ENCODE measurements at places on chromosomes 7 and 10.

DNA sequence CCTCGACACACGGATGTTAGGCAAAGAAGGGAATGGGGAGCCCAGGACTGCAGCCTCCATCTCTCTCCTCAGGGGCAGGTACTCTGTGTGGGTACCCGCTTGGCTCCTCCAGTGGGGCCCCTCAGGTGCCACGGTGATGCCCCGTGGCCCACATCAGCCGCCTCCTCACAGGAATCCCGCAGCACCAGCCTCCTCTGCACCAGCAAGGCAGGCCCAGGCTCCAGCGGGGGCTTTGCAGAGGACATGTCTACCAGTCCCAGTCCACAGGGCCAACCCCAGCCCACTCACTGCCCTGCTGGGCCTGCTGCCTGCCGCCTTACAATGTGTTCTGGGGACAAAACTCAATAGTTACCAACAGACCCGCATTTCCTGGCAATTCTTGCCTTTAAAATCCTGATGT is 61.6 kb upstream of the ADGRA1 start:
- DNase-seq = no peak

- DNase-seq = no peak
Measured at GRCh38 chr7:49425277-49425818, 348.1 kb upstream of the VWC2 start.

DNA sequence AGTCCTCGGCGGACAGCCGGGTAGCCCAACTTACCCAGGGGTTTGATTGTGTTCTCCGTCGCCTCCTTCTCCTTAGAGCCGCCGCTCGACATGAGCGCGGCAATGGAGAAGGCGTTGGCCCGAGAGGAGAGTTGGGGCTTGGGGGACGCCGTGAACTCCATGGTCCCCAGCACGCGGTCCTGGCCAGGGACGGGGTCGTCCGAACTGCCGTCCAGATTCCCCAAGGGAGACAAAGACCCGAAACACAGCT is 515 bp downstream of the TBX20 start:
- no peak for DNase-seq

DNA sequence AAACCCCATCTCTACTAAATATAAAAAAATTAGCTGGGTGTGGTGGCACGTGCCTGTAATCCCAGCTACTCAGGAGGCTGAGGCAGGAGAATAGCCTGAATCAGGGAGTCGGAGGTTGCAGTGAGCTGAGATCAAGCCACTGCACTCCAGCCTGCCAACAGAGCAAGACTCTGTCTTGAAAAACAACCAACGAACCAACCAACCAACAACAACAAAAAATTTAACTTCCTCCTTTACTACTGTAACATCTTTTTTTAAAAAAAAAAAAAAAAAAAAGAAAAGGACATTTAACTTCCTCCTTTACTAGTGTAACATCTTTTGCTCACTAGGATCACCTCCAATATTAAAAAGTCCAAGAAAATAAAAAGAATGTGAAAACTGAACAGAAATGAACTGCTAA is 92.3 kb upstream of the TMEM168 start:
- DNase-seq = no peak

DNA sequence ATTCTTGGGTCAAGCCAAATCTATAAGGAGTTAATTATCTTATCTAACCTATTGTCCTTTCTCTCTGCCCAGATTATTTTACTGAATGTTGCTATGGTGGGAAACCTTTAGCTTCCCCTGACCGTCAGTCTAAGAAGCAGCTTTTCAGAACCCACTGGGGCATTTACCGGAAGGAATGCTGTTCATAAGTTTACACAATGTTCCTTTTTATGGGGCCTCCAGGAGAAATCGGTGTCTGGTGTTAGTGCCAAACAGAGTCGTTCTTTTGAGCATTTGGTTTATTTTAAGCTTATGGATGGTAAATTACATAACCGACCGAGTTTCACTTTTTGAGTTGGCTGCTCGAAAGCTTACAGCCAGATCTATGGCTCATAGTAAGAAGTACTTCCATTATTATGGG is 111.9 kb downstream of the CACNB2 start:
- DNase-seq = no peak

Data from NCI-H446 treated with DMSO at 0.1 percent for 48 hours (cell line).